ENCODE measurements at places on chromosomes 4 and X.

GRCh38 chrX:41198410-41198809 is 113.2 kb downstream of the USP9X start:
- no peak for DNase-seq

GRCh38 chr4:16032396-16032770 is 51.4 kb downstream of the PROM1 start:
- DNase-seq: no peak

- DNase-seq: no peak
These were observed 51.5 kb upstream of the RAP2C start for GRCh38 chrX:132270699-132271098.

- no peak for DNase-seq
These were observed 31.7 kb downstream of the RNF212 start for GRCh38 chr4:1081689-1082040.

DNA sequence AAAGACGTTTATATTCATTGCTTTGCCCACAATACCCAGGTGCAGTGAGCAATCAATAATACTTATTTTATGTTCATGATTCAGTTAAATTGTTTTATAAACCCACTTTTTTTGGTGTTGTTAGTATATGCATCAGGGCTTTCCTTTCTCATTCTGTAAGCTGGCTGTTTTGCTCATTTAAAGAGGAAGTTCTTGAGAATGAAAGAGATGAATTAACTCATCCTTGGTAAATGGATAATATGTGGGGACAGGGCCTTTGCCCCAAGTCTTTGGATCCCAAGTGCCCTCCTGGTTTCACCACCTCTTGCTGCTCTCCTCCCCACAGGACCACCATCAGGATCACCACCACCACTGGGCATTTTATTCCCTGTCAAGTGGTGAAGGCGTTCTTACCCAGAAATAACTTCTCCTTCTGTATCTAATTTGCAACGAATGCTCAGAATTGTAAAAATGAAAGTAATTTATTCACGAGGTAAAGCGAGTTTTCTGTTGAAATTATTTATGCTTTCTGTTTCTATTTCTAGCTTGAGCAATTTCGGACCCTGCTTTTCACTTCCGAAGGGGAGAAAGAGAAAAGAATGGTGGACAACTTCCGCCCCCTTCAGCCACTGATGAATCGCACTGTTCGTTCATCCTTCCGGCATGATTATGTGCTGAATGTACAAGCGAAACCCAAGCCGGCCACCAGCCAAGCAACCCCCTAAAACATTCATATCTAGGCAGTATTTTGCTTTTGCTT is 8.2 kb upstream of the ZRSR2 start:
- no peak for DNase-seq

DNA sequence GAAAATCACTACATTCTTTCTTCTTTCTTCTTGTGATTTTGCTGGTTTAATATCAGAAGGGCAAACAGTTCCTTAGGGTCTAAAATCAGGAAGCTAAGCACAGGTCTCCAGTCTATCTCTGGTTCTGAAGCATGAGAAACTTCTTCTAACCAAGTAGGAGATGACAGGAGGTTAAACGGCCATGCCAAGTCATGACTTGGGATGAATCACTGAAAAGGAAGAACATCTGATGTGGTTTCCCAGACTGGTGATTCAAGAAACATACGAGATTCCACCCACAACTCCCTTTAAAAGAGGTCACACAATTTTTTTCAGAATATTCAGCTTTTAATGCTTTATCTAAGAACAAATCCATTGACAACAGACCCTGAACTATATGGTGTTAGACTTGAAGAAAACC is 684.0 kb upstream of the PRKX start:
- DNase-seq: no peak

- no peak for DNase-seq
These were observed 52.0 kb upstream of the TMSB15B start for GRCh38 chrX:103910430-103910829.
